ENCODE measurements at places on chromosomes 7 and 10.
A peak's percentile ranks its signal among the peaks of the same experiment; 100 is the strongest.

- peak; percentile 24 for DNase-seq
Observed at GRCh38 chr7:142375710-142376313, 118.0 kb upstream of the PRSS58 start.

- no peak for DNase-seq
Observed at GRCh38 chr7:66216687-66217086, 11.6 kb downstream of the TPST1 start.

- no peak for DNase-seq
Observed at GRCh38 chr7:32611201-32612099, 116.2 kb downstream of the AVL9 start.

DNA sequence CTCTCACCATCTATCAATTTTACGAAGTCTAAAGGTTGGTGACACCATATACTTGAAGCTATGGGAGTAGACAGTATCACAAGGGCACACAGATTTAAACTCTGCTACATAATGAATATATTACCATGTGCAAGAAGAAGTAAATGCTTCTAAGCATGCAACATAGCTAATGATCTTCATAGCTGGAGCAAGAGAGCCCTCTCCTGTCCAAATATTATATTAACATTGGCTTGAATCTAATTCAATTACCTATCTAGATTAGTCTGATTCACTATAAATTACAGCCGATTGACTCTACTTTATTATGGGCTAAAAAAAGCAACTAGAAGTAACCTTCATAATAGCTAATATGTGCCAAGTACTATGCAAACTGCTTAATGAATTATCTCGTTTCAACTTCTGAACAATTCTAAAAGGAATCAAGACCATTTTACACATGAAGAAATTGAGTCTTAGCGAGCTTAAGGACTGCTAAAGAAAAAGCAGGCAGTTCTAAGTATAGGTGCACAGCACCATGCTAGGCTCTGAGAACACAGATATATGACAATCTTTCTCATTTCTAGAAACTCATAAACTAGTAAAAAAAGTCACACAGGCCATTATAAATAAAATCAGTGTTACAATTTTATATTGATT, 21.9 kb downstream of the FRA10AC1 start:
- DNase-seq = peak; percentile 15

DNA sequence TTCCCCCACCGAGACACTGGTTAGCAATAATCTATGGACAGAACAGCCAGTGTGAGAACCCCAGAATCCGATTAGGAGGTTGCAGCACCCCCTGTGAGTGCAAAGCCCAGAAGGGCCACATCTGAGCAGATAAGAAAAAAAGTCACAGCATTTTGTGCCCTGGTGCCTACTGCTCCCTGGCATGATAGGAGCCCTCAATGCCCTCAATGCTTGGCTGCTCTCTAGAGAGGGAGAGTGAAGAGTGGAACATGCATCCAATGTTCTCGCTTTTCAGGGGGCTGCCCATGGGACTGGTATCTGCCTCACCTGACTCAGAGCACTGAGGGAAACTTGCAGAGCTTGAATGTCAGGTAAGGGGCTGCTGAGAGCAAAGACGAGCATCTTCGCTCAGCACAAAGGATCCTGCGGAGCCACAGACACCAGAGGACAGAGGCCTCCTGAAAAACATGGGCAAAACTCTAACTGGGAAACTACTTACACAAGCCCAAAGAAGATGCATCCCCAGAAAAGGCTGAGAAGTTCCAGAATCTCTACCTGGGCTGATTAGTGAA, 98.0 kb upstream of the FAM20C start:
- DNase-seq = no peak

- no peak for DNase-seq
Observed at GRCh38 chr7:137998250-137998649, 3.6 kb downstream of the CREB3L2 start.

GRCh38 chr10:129085811-129086210, 381.2 kb upstream of the MGMT start:
- no peak for DNase-seq

- no peak for DNase-seq
Observed at GRCh38 chr7:1950452-1951158, 280.5 kb downstream of the ELFN1 start.

DNA sequence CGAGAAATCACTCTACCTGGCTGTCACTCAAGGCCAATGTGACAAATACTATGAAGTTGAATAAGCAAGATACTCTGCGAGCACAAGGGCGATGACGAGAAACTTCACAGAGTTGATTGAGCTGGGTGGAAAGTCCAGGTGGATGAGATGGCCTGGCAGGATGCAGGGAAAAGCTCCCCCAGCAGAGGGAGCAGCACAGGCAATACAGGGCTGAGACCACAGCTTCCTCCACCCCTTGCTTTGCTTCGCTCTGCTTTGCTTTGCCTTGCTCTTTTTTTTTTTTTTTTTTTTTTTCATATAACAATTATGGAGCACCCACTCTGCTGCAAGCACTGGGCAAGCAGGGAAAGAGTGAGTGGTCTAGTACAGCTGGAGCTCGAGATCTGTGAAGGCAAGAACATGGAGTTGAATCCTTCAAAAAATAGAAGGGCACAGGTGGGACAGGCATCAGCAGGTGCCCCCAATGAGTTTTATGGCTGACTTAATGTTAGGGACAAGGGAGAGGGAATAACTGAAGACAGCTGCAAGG, 88.3 kb downstream of the CABCOCO1 start:
- peak; percentile 73 for DNase-seq

DNA sequence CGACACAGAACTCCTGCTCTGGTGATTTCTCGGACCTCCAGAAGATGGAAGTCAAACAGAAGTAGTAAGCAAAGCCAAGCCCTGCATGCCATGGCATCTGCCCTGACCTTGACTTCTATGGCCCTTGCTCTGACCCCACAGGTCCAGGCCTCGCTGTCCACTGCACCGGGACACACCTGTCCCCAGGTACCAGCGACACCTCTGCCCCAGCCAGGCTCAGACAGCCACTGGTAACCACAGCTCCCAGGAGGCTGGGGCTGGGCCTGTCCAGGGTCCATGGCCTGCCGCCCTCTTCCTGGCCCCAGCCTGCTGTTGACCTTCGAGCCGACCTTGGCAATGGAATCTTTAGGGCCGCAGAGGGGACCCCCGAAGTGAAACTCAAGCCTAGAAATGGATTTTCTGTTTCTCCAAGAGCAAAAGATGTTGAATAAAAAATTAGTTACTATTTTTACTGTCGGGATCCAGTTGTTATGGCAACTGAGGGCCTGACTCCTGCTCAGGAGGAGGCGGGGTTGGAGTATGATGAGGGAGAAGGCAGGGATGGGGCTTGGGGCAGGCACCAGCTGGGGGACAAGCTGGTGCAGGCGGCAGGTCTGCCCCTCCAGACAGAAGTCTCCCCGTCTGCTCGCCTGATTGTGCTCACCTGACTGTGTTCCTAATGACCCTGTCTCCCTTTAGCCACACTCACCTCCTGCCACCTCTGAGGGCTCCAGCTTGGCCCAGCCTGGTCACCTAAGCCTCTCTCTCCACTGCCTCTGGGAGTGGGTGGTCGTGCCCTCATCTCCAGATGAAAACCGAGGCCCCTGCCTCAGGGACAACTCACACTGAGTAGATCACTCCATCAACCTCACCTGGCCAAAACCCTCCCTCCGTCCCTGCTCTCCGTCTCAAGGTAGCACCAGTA, 4.1 kb upstream of the MMD2 start:
- DNase-seq = no peak

DNA sequence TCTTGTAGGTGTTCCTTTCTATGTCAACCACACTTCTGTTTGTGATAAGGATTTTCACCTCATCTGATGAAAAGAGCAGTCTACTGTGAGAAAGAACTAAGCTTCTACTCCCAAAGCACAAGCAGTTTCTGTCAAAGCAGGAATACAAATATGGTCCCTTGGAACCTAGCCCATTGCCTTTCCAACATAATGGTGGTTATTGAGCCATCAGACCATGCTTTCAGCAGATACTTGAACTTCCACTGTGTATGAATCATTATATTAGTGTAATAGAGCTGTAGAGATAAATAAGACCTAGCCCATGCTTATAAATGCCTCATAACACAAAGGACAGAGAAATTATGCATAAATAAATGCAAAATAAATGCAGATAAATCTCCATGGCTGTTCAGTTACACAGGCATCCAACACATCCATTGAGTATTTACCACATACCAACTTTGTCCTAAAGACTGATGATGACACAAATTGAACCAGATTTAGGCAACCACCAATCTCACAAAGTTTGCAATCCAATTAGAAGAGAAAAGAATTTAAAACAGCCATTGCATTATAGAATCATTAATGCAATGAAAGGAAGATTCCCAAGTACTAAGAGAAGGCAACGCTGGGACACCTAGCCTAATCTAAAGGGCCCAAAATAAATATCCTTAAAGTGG, 729.4 kb upstream of the C7orf33 start:
- no peak for DNase-seq

GRCh38 chr7:682810-683209, 43.7 kb upstream of the DNAAF5 start:
- DNase-seq = no peak

GRCh38 chr7:91266067-91266688, 1.9 kb downstream of the FZD1 start:
- DNase-seq = no peak

- DNase-seq = no peak
Observed at GRCh38 chr7:19798986-19799385, 25.6 kb upstream of the TMEM196 start.

DNA sequence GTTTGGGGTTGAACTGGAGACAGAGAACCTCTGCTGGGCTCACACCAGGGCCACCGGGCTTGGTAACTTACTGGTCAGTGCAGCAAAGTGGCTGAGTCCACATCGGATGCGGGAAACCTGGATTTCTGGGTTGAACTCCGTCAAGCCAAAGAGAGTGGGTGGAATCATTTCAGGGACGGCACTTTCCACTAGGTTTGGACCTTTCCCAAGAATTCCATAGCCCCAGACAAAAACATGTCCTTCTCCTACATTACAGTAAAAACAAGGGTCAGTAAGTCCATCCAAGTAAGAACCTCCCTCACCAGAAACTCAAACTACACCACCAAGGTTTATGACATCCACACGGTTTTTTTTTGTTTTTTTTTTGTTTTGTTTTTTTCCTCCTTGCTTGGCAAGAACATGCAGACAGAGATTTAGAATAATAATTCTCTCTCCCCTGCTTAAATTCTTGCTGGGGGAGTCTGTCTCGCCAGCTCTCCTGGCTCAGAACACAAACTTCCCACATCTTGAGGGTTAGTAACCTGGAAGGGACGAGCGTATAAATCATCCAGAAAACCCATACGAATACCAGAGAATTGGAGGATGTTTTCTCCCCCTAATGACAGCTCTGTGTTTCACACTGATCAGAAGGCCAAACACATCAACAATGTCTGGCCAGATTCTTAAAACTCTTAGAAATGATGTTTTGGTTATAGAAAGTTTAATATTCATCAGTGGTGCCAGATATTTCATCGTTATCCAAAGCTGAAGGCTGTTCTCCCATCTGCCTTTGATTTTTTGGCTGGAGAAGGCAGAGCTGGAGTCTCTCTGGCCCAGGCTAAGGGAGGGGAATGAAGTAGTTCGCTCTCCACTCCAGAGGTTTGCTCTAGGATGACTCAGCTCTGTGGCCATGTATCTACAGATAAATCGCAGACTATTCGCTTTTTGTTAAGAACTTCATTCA, 17.5 kb downstream of the RCC1L start:
- DNase-seq = no peak

DNA sequence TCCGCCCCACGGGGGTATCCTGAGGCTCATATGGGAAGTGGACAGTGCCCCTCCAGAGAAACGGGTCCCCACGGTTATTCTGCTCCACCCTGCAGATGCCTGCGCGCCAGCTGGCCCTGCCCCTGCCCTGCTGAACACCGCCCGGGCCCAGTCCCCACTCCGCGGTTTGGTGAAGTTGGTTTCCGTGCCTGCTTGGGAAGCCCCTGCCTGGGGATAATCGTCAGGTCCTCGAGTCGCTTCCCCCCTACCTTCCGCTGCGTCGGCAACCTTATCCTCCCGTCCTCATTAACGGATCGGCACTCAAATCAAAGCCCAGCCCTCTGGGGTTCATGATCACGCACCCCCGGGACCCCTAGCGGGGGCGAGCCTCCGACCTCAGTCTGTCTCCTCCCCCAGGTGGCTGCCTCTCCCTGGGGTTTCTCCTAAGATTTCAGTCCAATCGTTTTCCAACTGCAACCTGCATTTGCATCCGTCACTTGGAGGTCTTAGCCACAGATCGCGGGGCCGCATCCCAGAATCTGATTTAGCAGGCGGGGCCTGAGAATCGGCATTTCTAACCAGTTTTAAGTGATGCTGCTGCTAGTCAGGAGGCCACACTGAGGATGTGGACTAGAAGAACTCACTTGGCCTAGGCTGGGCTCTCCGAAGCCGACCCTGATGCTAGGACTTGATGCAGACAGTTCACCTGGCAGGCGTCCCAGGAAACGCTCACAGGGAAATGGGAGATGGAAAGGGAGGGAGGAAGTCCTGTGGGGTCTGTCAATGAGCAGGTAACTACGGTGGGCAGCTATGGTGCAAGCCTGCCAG, 27.6 kb downstream of the WDR86 start:
- DNase-seq = peak; percentile 74

GRCh38 chr10:387909-388660, 252.8 kb downstream of the ZMYND11 start:
- no peak for DNase-seq

GRCh38 chr10:4522296-4523000, 303.6 kb upstream of the AKR1E2 start:
- no peak for DNase-seq

- no peak for DNase-seq
Observed at GRCh38 chr10:97235353-97235752, 49.6 kb upstream of the SLIT1 start.

DNA sequence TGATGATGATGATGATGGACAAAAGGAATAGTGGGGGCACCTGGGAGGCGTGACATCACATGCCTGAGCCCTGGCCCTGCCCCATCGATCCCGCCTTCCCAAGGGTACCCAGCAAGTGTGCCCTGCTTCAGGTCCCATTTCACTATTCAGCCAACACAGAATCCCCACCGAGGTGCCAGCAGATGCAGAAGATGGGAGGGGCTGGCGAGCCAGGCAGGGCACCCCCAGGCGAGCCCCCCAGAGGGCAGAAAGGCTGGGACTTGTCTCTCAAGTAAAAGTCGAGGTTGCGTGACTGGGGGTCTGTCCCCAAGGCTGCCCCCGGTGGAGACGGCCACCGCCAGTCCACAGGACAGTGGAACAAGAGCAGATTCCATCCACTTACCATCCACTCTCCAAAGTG, 57.5 kb downstream of the INSIG1 start:
- DNase-seq = no peak

DNA sequence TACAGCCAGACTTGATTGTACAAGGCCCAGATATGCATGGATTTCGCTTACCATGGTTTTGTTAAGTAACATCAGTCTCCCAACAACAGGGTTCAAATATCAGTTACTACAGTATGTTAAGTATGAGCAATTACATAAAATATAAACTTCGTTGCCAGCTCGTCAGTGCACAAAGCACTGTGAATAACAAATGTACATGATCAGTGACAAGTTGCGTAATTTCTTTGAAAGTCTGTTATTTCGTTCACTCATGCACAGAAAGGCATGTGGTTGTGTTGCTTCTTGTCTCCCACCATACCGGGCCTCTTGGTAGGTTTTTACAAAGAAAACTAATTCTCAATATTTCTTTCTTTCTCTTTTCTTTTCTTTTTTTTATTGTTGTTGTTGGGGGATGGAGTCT, 12.5 kb upstream of the ZNF487 start:
- DNase-seq = no peak

All from CD4-positive, alpha-beta T cell treated with Interleukin-17A for 1 hour (primary cell).